CD4-positive, alpha-beta T cell treated with Interleukin-17A for 1 hour (primary cell): ENCODE measurements at places on chromosomes 6 and 20.

DNA sequence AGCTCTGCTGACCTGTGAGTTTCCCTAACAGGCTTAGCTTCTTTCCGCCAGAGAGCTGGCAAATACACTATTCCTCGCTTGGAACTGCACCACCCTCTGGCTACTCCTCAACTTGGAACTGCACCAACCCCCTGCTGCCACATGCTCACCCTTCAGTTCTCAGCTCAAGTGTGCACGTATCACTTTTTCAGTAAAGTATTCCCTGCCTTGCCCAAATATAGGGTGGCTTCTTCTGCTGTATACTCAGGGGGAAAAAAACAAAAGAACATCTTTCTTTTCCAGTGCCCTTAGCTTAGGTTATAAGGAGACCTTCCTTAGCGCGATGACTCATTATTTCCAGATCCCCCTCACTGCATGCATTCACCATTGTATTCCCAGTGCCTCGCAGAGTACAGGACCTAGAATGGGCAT, 21.2 kb downstream of the GNAS-AS1 start:
- DNase-seq: no peak

GRCh38 chr6:114713690-114714089, 370.9 kb upstream of the HS3ST5 start:
- no peak for DNase-seq

- DNase-seq: no peak
These were observed 8.1 kb downstream of the FYN start for GRCh38 chr6:111865049-111865585.

DNA sequence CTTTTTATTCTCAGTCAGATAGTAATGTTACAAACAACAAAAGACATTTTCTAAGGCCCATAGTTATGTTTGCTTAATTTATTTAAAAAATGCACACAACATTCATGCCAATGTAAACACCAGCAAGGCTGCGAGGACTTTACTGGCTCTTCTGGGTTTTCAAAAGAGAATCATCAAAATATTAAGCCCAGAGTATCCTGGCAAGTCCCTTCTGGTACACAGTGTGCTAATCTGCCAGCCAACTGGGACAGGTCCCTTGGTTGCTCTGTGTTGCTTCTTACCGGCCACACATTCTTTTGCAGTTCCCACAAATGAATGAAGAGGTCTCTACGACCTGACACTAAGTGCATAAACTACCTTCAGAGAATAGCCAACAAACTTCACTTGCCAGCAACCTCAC, 42.6 kb upstream of the SPDEF start:
- DNase-seq: no peak

GRCh38 chr6:147463651-147464050, 44.8 kb upstream of the SAMD5 start:
- DNase-seq: no peak

GRCh38 chr20:43379239-43379917, 78.3 kb upstream of the SRSF6 start:
- DNase-seq: no peak

- no peak for DNase-seq
These were observed 103.7 kb downstream of the PDSS2 start for GRCh38 chr6:107355659-107356058.

DNA sequence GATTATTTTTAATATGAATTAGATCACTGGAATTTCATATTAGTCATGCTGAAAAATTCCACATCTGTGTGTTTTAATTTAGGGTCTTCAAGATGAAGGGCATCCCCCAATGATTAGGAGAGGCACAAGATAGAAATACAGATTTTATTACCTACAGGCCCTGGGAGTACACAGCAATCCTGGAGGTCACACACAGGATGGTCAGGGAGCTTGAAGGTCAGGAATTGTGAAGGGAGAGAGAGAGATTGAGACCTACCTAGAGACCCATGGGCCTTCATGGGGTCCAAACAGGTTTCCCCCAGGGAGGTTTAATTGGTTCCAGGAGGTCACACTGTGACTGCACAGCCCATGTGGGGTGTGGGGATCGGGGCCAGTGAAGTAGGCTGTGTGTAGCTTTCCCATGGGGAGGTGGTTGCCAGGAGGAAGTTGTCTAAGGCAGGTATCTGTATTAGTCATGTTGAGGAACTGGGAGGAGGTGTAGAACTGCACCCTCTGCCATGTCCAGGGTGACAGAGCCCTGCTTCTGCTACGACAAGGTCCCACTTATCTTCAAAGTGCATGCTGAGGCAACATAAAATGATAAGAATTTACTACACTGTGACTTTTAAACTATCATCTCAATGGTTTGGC, 18.3 kb downstream of the SNX9 start:
- DNase-seq: no peak

GRCh38 chr6:1435806-1436205, 46.4 kb downstream of the FOXF2 start:
- no peak for DNase-seq

GRCh38 chr6:20314866-20315845, 86.5 kb upstream of the E2F3 start:
- no peak for DNase-seq

- DNase-seq: no peak
These were observed 203.8 kb downstream of the ARID1B start for GRCh38 chr6:156980948-156981347.

DNA sequence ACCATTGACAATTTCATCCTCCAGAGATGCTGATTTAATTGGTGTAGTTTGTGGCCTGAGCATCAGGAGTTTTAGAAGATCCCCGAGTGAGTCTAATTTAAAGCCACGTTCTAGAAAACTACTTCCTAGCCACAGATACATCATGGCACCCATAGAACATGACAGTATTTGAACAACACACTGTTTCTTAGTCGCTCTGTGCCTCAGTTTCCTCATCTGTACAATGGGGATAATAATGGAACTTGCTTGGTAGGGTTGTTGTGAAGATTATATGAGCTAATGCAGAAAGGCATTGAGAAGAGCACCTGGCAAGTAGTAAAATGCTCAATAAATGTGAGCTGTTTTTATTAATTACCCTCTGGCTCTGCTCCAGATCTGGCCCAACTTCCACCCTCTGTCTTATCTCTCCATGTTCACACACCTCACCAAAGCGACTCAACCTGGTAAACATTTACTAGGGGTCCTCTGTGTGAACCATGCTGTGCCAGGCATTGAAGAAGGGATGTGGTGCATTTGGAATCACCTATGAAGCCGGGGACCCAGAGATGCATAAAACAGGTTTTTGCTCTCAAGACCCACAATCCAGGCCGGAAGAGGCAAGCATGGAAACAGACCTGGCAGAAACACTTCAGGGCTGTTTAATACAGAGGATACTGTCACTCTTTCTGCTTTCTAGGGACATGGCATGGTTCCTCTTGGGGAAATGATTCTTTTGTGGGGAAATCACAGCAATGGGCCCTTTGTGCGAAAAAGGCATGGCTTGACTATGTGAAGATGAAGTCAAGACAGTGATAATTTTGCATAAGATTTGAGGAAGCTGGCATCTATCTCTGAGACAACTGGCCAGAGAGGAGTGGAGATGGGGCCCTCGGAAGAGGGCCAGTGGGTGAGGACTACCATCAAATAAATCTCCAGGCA, 16.2 kb upstream of the MRPS18A start:
- DNase-seq: no peak

GRCh38 chr6:41049521-41049920, 3.5 kb upstream of the APOBEC2 start:
- no peak for DNase-seq

- peak; percentile 84 for DNase-seq
These were observed 92.6 kb upstream of the CLDN20 start for GRCh38 chr6:155171109-155171746.

DNA sequence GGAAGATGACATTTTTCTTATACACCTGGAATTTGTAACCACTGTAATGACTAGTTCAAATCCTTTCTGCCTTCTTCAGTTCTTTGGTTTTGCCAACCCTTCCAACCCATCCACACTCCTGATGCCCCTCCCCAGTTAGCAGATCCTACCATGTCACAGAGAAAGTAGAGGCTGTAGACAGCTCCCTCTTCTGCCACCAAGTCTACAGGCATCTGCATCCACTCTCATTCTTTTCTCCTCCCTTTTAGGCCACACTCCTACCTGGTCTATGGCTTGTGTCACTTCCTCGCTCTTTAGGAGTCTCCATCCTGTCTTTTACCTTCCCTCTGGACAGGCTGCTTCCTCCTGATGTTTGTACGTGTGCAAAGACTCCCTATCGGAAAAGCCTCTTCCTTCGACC, 13.5 kb upstream of the STK38 start:
- no peak for DNase-seq

GRCh38 chr6:135478626-135479025, 18.9 kb downstream of the AHI1 start:
- DNase-seq: no peak

- DNase-seq: no peak
These were observed 9.5 kb upstream of the SFT2D1 start for GRCh38 chr6:166351715-166352285.

DNA sequence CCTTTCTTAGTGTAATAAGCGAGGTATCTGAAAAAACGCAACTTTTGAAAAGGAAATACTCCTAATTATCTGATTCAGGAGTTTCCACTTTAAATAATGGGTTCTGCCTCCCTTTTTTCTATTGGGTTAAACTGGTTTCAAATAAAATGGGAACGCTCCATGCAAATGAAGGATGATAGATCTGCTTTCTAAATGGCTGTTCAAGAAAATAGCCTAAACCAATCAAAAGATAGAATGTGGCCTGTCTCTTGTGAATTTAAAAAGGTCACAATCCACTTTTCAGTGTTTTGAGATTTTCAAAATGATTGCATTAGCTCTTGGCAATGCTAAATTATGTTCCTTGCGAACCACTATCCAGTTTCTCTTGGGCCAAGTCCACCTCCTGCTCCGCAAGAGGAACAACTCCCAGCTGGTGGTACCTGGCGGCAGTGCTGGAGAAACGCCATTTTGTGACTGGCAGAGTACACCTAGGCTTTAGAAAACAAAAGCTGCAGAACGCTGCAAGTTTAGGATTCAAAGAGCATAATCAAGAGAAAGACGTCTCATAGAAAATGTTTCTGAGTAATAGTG, 56.7 kb downstream of the TRIM38 start:
- no peak for DNase-seq

GRCh38 chr6:134021396-134022122, 30.9 kb downstream of the SLC2A12 start:
- no peak for DNase-seq

- DNase-seq: no peak
These were observed 228.9 kb downstream of the HIVEP2 start for GRCh38 chr6:142716097-142716496.

GRCh38 chr6:22904431-22904830, 335.1 kb downstream of the HDGFL1 start:
- DNase-seq: no peak

DNA sequence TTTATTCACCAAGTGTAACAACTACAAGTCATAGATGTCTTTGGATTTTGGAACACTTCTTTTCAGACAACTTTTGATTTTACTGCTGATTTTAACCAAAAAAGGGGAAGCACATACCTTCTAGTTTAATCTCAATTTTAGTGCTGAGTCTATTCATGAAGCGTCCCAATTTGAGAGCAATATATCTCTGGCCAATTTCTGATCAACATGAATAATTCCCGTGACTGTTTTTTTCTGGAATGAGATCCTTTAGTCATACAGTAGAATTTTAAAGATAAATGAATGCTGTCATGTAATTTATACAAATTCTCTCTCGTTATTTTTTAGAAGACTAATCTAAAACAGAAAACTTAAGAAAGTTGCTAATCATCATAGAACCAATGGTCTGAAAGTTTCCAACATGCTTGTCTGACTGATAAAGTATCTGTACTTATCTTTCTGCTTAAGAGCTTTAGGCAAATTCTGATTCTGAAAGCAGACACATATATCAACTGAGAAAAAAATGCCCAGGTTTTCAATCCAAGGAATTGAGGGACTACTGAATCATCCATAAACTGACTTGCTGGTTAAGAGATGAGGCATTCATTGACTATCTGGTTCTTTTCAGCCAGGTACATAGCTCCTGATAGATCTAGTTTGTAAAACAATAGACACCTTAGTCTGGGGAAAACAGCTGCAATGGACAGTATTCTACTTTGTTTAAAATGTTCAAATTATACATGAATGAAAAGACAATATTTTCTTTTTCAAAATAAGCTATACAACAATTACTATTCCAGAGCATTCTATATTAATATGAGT, 657.5 kb downstream of the RFPL4B start:
- no peak for DNase-seq

- no peak for DNase-seq
These were observed 175.2 kb upstream of the CITED2 start for GRCh38 chr6:139549561-139550070.

- no peak for DNase-seq
These were observed 88.4 kb upstream of the BMP2 start for GRCh38 chr20:6679086-6679485.

DNA sequence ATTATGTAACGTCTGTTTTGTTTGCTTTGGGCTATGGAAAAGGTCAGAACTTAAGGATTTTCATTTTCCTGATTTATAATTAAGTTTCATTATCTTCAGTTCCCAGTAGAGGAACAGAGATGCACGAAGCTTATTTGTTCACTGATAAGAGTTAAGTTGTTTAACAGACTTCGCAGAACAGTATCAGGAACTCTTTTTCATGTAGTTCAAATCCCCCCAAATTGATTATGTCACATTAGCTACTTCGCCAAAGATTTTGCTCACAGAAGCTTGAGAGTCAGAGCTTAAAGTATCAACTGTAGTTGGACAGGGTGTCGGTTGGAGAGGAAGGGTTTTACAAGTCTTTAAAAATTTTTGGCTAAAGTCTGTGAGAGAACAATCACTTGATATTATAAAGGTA, 43.4 kb downstream of the ZHX3 start:
- no peak for DNase-seq

- DNase-seq: no peak
These were observed 18.1 kb downstream of the MTRES1 start for GRCh38 chr6:107045826-107046675.

GRCh38 chr6:168525926-168526630, 85.1 kb downstream of the SMOC2 start:
- DNase-seq: no peak

DNA sequence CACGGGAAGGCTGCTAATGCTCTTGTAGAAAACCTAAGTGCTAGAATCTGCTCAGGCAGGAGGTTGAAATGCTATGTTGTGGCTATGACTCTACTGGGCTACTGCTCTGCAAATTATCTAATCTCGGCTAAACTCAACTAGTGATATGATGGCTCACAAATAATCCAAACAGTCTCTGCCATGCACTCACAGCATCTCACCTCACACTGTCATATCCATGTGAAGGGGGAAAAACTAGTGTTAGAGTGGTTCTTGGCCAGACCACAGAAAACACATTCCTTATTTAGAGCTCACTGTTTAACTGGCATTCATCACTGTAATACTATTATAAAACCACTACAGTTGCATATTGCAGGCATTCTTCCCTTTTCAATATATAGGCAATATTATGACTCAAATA, 81.8 kb upstream of the DST start:
- DNase-seq: no peak

- no peak for DNase-seq
These were observed 10.2 kb downstream of the DNPH1 start for GRCh38 chr6:43219119-43219518.

GRCh38 chr6:50824552-50824951, 5.9 kb downstream of the TFAP2B start:
- no peak for DNase-seq
